Purkinje cell (primary cell): ENCODE measurements at places on chromosomes 3 and 15. TPM values are rescaled to one million over a fixed set of nuclear protein-coding genes. Genes with fewer than 3 reads are reported as not detected.

Gene IQCF2
- polyA plus RNA-seq: not detected in 2 replicates

Gene FAM43A
- 1.3 and 1.5 TPM in 2 replicates for polyA plus RNA-seq

Gene NR1I2
- 0.31 TPM in 1 of 2 replicates, not detected in the other for polyA plus RNA-seq

Gene STAC
- polyA plus RNA-seq: 0.85 and 7.7 TPM in 2 replicates

Gene POLQ
- polyA plus RNA-seq: 0.07 and 0.66 TPM in 2 replicates

Gene RAB5A
- 94.1 and 103 TPM in 2 replicates for polyA plus RNA-seq

Gene SHC4
- 0.06 and 2.9 TPM in 2 replicates for polyA plus RNA-seq

Gene ROBO1
- polyA plus RNA-seq: 8.3 and 8.6 TPM in 2 replicates

Gene SLC24A5
- polyA plus RNA-seq: 0.47 TPM in 1 of 2 replicates, not detected in the other

Gene ADAMTS7
- not detected in 2 replicates for polyA plus RNA-seq

Gene CHRNA3
- polyA plus RNA-seq: 3.5 and 11.9 TPM in 2 replicates

Gene RETNLB
- polyA plus RNA-seq: not detected in 2 replicates

Gene LNP1
- 5.7 and 9.9 TPM in 2 replicates for polyA plus RNA-seq

Gene GPR149
- polyA plus RNA-seq: not detected in 2 replicates

Gene FAM227B
- 2.7 and 5.3 TPM in 2 replicates for polyA plus RNA-seq

Gene GOLGA8F
- polyA plus RNA-seq: not detected in 2 replicates

Gene SERPINI2
- polyA plus RNA-seq: 0.44 and 5.8 TPM in 2 replicates

Gene GPR27
- 32.3 and 42.7 TPM in 2 replicates for polyA plus RNA-seq

Gene XCR1
- polyA plus RNA-seq: not detected in 2 replicates

Gene PROS1
- 4.8 and 6.2 TPM in 2 replicates for polyA plus RNA-seq

Gene PLA2G4F
- polyA plus RNA-seq: not detected in 2 replicates

Gene IQCF5
- not detected in 2 replicates for polyA plus RNA-seq

Gene LAMB2
- 12.6 and 20.2 TPM in 2 replicates for polyA plus RNA-seq

Gene SCAANT1
- polyA plus RNA-seq: not detected in 2 replicates

Gene GATA2
- not detected in 2 replicates for polyA plus RNA-seq

Gene TM2D3
- polyA plus RNA-seq: 266 and 268 TPM in 2 replicates

Gene GOLGA8G
- polyA plus RNA-seq: not detected in 2 replicates

Gene ZMYND10
- polyA plus RNA-seq: not detected in 2 replicates

Gene NME9
- 5.3 and 6.2 TPM in 2 replicates for polyA plus RNA-seq

Gene CD80
- 4.7 TPM in 1 of 2 replicates, not detected in the other for polyA plus RNA-seq

Gene FES
- polyA plus RNA-seq: not detected in 2 replicates

Gene ZNF385D
- polyA plus RNA-seq: 179 and 191 TPM in 2 replicates

Gene KNG1
- not detected in 2 replicates for polyA plus RNA-seq

Gene TF
- polyA plus RNA-seq: 10.3 and 13.0 TPM in 2 replicates

Gene MESP2
- not detected in 2 replicates for polyA plus RNA-seq

Gene CMTM8
- 1.7 TPM in 1 of 2 replicates, not detected in the other for polyA plus RNA-seq

Gene PIF1
- polyA plus RNA-seq: not detected in 2 replicates
